ENCODE measurements at places on chromosomes 3 and 15.

DNA sequence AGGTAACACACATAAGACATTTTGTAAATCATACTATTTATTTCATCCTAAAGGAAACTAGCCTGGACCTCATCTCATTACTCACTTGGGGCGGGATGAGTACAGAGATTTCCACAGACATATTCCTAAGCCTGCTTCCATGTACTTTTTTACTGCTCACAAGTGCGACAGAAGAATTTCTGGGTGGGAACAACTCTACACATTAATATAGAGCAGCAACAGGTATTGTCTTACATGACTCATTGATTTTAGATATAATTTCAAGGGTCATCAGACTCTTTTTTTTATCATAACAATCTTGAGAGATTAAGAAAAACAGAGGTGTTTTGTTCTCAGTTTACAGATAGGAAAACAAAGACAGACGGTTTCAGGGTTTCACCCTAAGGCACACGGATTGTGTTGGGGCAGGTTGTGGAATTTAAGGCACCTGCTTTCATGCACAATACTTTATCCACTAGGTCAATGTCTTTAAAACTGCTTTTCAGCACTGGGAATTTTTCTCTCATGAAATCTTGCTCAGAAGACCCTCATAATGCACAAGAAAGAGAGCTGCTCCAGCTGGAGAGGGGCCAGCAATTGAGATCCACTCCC lies 186.7 kb upstream of the CDIN1 start:
- no peak for DNase-seq

GRCh38 chr15:71167445-71168165 lies 52.3 kb downstream of the THSD4 start:
- DNase-seq: no peak

GRCh38 chr3:13660042-13660874 lies 111.3 kb downstream of the FBLN2 start:
- DNase-seq: no peak

DNA sequence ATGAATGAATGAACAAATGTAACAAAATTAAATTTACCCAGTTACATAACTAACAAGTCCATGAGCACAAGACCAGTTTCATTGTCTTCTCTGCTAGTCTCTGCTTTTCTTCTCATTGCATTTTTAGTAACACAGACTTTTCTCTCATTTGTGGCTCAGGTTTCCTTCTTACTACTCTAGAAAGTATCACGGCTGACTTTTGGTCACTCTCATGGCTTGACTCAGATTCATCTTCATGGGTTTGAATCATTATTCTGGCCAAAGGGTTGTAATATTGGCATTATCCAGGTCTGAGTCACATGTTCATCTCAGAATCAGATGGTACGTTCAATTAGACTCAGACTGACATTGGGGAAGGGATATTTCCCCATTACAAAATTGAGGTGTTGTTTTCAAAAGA lies 121.5 kb upstream of the SATB1 start:
- DNase-seq: no peak

DNA sequence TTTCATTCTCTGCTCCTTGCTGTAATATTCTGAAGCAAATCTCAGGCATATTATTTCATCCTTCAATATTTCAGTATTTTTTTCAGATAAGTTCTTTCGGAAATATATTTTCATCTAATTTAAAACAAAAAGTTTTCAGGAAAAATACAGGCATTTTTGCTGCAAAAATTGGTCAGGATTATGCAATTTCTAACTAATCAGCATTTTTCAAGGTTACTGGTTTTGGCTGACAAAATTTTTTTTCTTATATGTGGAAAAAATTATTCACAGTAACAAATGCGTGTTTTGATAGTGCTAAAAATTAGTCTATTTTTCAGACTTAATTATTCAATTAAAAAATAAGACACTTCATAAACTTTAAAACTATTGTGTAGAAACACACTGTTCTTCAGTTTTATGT lies 31.4 kb downstream of the FNDC3B start:
- DNase-seq: no peak

Measured in CD8-positive, alpha-beta T cell (primary cell).